ENCODE measurements at places on chromosomes 4 and X.

GRCh38 chrX:14936561-14936960, 63.3 kb downstream of the MOSPD2 start:
- no peak for DNase-seq

GRCh38 chr4:40730091-40730679, 19.6 kb upstream of the NSUN7 start:
- DNase-seq: no peak

- no peak for DNase-seq
Observed at GRCh38 chr4:22348410-22348809, 167.5 kb downstream of the ADGRA3 start.

- no peak for DNase-seq
Observed at GRCh38 chr4:148445860-148446330, 3.7 kb upstream of the NR3C2 start.

DNA sequence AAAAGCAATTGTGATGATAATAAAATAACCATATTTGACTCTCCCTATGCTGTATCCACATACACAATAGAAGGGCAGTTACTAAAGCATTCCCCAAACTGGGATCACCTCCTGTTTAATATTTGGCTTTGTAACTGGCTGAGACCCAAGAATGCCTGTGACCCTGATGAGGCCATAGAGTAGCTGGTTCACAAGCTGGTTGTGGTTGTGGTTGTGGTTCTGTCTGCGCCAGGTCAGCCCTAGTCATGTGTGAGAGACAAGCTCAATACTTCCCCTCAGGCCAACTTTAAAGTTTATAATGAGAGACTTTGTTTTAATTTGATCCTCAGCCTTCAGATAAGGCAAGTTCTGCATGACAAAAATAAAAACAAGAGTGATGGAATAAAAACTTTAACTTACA, 209.9 kb downstream of the PARM1 start:
- no peak for DNase-seq

DNA sequence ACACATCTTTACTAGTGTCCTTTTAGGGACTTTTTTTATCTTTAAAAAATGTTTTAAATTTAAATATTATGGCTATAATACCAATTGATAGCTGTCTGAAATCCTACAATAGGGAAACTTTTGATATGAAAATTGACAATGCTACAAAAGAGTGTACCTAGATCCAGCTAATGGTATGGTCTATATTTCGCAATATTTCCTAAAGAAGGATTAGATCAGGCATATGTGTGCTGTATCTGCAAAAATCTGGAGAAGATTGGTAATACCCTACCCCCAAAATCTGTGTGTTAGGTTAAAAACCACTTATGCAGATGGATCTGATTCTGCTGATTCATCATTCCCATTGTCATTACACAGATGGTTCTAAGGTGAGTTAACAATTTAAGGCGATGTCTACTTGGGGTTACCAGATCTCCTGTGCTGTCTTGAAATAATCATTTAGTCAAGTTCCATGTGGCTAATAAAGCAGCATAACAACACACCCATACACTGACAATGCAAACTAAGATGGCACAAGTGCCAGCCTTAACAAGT, 137.1 kb downstream of the GASK1B start:
- no peak for DNase-seq

- no peak for DNase-seq
Observed at GRCh38 chrX:19152762-19153161, 30.5 kb upstream of the ADGRG2 start.

GRCh38 chr4:145482209-145483037, 770 bp downstream of the SMAD1 start:
- DNase-seq: no peak

- DNase-seq: no peak
Observed at GRCh38 chr4:60013464-60014184, 1186.5 kb upstream of the ADGRL3 start.

DNA sequence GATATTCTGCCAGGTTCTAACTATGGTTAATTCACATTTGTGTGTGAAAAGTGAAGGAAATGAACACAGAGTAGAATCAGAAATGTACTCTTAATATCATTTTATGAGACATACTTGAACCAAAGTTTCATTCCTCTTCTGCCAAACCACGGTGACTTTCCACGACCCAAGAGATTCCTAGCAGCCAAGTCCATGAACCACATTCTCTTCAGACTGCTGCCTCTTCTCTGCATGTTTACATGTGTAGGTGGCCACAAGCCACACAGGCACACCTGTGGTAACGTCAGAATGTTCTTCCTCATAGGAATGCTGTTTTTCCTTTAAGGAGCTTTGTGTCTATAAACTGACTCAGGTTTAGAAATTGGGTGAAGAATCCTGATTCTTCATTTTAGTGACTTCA, 1411.2 kb downstream of the RAPGEF2 start:
- no peak for DNase-seq

DNA sequence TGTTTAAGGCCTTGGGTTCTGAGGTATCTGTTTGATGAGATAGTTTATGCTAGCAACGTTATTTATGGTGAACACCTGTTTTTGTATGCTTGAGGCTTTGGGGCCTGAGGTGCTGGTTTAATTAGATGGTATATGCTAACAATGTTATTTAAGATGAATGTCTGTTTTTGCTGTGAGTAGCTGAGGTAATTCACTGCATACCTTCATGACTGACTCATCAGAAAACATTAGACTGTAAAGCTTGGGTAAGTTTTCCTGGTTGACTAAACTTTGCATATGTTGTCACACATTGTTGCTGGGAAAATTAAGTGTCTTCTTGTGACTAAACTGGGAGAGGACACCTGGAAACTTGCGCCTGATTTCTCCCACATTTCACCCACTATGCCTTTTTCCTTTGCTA, 1026.6 kb downstream of the RAPGEF2 start:
- no peak for DNase-seq

DNA sequence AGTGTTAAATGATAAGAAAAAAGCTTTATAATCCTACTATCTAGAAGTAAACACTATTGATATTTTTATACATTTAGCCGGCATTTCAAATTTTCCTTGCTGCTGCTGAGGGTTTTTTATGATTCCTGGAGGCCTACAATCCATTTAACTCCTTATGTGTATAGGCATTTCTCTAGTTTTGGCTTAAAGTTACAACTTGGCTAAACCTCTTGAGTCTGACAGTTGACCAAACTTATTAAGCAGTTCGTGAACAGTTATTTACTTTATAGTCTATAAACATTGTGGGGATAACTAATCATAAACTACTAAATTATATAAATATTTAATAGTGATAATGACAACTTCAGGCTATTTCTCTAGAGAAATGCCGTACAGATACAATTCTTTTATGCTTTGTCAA, 141.9 kb downstream of the ADGRL3 start:
- DNase-seq: no peak

DNA sequence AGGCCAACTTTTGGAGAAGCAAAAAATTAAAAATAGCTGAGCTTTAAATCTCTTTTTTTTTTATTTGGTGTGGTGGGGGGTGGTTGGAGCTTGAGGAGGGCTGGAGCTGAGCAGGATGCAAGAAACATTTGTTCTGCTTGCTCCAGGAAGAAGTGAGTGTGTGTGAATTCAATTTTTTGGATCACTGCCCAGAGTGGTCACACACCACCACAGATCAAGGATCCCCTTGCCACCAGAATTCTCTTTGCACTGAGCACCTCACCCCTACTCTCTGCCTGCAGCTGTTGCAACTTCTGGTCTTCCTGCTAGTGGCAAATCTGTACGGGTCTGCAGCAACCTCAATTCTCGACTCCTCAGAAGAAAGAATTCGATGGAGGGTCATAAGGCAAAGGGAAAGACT, 19.9 kb upstream of the PLP1 start:
- no peak for DNase-seq

DNA sequence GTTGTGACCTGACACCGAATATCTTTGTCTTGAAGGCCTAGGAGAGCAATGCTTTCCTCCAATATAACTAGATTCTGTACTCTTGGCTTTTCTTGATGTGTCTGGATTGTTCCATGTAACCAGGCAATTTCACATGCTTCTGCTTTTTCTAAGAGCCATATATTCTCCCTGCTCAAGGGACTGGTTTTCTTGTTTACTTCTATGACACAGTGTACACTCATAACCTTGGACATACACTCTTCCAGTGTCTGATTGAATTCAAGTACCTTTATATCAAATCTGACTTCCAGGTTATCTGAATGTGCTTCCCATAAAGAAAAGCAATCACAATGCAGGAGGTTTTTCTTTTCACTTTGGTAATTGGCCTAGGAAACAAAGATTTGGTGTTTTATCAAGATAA, 17.4 kb upstream of the EIF4E start:
- no peak for DNase-seq

- DNase-seq: no peak
Observed at GRCh38 chr4:26724534-26724933, 136.1 kb upstream of the STIM2 start.

- DNase-seq: no peak
Observed at GRCh38 chrX:107711521-107712181, 63.9 kb downstream of the TSC22D3 start.

DNA sequence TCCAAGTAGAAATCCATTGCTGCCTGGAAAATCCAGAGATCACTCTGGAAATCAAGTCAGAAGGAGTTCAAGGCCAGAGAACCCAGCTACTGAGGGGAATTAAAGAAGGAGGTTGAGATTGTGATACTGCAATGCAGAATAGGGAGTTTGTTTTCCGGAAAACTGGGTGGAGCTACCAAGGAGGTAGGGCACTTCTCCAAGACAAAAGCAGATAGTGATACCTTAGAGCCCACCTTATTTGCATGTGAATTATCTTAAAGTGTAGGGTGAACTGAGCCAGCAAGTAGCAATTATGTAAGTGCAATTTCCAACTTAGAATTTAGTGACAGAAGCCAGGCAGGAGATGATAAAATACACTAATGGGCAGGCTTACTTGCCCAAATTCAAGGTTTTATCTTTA, 178.9 kb downstream of the MID1 start:
- no peak for DNase-seq

DNA sequence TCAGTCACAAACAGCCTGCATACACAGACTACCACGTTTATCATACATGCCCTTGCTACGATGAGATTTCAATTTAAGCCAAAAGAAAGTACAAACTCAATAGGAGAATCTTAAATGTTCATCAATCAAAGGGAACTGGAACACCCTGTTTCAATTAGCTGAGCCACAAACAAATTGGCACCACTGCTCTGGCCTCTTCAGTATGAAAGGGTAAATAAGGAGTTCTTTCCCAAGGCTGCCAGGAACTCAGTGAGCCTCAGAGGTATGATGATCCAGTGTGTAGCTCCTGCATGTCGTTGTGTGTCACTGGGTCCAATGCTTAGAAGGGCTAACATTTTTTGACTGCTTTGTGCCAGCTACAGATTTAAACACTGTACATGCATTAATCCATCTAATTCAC, 5.4 kb downstream of the RNF150 start:
- DNase-seq: no peak

DNA sequence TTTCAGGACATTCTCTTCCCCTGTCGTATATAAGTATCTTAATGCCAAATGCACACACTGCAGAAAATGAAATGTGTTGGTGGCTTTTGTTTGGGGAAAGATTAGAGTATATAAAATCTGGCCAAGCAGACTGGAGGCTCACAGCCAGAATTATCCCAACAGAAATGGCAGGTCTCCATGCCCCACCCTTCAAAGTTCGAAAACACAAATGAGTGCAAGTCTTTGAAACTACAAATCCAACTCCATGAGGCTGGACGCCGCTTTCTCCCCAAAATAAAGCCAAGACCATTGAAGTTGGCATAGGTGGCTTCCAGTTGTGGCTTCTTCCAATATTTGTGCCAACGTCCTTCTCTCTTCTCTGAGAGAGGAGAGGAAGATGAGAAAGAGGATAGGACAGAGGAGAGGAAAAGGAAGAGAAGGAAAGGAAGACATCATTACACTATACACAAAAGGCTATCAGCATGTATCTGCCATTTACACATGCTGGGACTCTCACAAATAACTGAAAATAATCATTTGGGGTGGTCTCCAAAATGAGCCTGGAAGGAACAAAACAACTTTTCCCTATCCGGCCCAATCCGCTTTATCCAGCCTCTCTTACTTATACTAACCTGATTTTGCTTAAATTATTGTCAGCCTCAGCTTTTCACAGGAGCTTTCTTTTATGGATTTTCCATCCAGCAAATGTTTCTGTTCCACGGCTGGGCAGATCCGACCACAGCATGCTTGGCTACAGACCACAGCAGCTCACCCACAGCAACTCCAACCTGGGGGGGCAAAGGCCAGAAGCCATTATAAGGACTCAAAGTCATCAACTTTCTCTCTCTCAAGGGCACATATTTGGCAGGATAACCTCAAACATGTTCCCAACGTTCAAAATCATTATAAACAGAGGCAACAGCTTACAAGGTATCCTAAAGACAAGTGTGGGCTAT, 71.7 kb downstream of the APBB2 start:
- no peak for DNase-seq

GRCh38 chr4:71275570-71275969, 63.2 kb upstream of the SLC4A4 start:
- DNase-seq: no peak

GRCh38 chr4:110149089-110149488, 49.3 kb downstream of the ELOVL6 start:
- DNase-seq: no peak

DNA sequence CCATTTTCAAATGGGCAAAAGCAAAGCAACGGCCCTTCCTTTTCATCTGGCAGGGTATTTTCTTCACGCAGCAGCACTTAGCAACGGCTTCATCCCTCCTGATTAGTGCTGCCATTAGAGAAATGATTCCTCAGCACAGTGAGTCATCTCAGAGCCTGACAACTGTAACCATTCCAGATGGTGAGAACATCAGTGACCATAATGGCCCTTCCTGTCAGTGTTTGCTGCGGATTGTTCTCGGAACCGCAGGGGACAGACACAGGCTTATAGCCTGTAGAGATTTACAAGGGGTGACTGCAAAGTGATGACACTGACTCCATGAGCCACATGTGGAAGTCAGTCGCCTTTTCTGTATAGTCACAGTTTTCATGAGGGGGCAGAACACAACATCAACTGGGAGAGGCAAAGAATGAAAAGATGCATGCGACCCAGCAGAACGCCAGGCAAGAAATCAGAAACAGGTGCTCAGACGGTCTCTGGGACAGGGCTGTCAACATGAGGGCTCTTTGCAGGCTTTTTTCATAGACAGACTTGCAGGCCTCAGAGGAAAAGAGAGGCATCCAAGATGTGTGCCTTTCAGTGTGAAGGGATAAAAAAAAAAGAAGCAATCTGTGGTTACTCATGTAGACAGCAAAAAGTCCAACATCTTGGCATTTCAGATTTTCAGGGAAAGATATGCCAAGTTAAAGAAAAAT, 69.9 kb upstream of the FBXW7 start:
- DNase-seq: no peak

DNA sequence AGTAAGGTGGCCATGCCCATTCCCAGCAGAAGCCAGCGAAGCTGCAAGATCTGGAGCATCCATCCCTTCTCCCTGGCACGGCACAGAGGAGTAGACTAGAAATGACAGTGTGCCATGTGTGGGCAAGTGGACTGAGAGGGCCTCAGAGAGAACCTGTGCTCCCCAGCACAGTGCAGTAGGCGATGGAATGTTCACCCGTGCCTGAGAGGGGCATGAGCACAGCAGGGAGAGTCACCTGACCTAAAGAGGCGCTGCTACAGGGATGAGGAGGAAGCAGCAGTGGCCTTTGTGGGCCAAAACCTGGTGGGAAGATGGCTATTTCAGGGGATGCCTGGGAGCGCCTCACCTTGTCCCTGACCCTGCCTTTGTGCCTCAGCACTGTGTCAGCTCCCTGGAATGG, 8.0 kb upstream of the CDKN2AIP start:
- no peak for DNase-seq

- no peak for DNase-seq
Observed at GRCh38 chrX:139680356-139680755, 27.6 kb downstream of the MCF2 start.
